ENCODE measurements at places on chromosomes 7 and 10.

DNA sequence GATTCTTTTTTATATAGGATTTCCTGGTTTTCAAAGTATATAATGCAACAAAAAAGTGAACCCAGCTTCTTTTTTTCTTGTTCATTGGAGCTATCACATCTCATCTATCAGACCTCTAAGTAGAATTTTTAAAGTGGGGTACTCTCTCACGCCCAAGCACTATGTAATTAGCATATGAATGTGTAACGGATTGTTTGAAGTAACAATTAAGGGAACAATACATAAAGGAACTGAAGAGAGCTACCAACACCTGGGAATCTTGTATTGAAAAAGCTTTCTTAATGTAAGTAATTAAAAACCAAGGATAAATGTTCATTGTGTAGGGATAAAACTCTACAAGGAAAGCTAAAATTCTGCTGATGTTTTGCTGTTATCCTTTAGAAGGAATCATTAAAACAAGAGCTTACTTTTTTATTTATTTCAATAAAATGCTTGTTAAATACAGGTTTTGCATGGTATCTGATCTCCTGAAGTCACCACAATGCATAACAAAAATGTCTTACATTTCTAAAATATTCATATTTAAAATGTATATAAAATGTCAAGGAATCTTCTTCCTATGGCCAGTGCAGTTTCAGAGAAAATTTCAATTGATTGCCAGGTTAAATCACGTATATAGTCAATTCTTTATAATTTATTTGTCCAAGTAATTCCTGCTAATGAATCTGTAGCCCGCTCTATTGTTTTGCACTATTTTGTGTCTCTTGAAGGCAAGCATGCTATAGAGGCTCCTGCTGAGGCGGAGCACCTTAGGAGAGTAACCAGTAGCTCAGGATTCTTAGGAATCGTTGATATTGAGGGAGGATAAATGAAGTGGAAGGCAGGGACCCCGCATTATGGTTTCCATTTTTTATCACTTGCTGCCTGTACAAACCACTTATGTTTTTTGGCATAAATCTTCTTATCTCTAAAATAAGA lies 51.6 kb downstream of the PTPRZ1 start:
- DNase-seq = no peak

GRCh38 chr7:78835897-78836296 lies 617.6 kb downstream of the MAGI2 start:
- no peak for DNase-seq

DNA sequence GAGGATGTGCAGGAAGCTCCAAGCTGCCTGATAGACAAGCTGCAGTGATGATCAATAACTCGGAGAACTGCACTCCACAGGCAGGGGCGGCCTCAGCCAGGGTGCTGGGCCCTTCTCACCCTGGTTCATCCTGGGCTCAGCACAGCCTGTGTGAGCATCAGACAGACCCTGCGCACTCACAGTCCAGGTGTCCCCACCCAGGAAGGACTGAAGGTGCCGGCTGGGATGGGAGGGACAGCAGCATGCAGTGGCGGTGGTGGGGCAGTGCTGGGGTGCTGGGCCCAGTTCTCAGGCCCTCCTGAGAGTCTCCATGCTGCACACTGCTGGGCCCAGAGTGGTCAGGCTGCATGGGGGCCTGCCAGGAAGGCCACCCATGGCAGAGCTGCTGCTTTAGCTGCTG lies 74.1 kb downstream of the ITIH5 start:
- no peak for DNase-seq

DNA sequence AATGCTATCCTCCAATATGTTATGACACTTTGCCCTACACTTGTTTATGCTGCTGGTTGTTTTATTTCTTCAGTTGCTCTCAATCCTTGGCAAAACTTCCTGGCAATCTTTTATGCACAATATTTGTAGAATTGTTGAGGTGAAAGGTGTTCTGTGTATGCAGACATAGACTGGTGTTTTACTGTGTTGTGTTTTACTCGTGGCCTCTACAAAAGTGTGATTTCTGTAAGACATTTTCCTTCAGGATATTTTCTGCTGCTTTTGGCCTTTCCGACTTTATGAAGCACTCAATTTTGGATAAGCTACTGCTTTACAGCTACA lies 21.8 kb downstream of the GLCCI1 start:
- DNase-seq = no peak

DNA sequence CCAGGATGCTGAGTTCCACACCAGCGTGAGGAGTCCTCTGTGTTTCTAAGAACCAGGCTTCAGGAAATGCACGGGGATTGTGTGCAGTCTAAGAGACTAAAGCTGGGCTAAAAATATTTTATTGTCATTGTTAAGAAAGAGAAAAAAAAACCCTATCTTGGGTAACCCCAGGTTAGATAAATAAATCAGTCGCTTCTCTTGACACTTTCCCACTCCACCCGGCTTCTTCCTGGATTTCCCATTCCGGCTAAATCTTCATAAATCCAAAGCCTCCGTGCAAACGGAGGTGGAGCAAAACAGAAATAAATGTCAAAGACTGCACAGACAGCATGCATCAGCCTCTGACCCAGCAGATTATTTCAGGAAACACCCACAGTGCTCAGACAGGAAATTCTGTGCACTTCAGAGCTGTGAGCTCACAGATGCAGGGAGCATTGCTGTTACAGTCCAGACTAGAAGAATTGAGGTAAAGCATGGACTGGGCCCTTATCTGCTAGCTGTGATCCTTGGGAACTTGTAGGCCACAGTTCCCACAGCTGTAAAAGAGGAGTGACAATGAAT lies 44.8 kb upstream of the GRID1 start:
- peak; percentile 77 for DNase-seq

DNA sequence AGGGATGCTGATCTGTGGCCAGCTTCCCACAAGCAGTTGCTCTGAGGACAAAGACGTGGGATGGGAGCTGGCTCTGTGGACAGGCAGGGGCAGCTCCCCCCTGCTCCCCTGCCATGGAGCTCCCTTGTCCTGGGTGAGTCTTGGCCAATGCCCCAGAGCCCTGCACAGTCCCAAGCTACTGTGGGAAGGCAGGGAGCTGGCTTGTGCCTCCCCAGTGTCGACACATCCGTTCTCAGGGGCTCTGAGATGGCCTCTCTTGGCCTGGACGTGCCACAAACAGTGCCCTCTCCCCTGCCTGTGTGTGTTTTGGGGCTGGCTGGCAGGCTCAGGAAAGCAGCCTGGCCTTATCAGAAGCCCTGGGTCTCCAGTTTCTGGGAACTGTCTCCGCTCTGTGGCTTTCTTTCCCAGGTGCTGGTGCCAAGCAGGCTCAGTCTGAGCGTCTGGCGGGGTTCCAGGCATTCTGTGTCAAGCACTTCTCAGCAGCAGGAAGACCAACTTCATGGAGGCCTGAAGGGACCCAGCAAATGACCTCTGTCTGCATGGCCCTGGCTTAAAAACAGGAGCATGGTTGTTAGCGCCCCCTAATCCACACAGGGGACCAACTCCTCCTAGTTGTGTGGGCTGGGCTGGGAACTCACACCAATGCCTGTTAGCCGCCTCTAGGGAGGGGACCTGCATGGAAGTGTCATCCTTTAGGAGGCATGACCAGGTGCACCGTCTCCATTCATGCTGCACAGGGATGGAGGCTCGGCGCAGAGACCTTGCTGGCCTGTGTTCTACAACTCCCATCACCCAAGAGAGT lies 375.2 kb downstream of the RPS24 start:
- DNase-seq = no peak
